ENCODE measurements at places on chromosomes 7 and 10. TPM values are rescaled to one million over a fixed set of nuclear protein-coding genes. Genes with fewer than 3 reads are reported as not detected.
A peak's percentile ranks its signal among the peaks of the same experiment; 100 is the strongest.

HOXA10 gene
- 46.1 TPM for total RNA-seq

GRCh38 chr10:71271662-71272055, 47.4 kb upstream of the SLC29A3 start:
- H3K27me3 ChIP-seq = no peaks in the 10 kb centered on the region
- H3K4me3 ChIP-seq = no peak overlapping the region
- H3K4me1 ChIP-seq = peaks cover 6% of the 10 kb centered on the region
- no peak overlapping the region for H3K27ac ChIP-seq
- no peaks in the 10 kb centered on the region for H3K36me3 ChIP-seq

INPP5A gene
- 27.8 TPM for total RNA-seq

FEZF1 gene
- not detected for total RNA-seq

GRCh38 chr7:103297837-103298179, 573 bp downstream of the PMPCB start:
- H3K27me3 ChIP-seq = no peaks in the 10 kb centered on the region
- peaks cover 23% of the 10 kb centered on the region for H3K36me3 ChIP-seq
- peak overlapping the region; percentile 39 for H3K27ac ChIP-seq
- H3K4me3 ChIP-seq = peak overlapping the region; percentile 93
- H3K4me1 ChIP-seq = peaks cover 12% of the 10 kb centered on the region
- DNase-seq = no peak

DNA sequence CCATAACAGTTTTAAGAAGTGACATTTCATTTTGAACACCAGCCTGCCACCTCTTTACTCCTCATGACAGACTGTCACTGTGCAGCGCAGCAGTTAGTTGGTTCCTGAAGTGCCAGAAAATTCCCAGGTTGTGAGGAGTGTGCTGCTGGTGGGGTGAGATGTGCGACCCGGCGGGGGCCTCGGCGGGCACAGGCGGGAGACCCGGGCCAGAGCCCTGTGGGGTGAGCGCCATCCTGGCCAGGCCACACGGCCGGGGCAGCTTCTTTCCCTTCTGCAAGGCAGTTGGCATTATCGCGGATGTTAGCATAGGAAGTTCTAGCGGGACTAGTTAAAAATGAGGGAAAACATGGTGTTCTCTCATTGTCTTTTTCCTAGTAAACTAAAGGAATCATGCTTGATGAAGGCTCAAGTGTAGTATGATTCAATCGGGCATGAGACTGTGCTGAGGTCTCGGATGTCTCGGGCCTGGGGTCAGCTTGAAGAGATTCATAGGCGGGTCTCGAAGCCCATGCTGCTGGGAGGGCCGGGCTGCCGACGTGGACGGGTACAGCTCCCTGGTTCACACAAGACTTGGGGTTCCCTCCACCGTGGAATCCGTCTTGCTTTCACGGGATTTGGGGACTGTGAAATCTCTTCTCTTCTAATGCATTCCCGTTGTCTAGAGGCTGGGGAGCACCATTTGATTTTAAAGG, 56.1 kb downstream of the MGMT start:
- H3K27me3 ChIP-seq = no peaks in the 10 kb centered on the region
- H3K27ac ChIP-seq = no peak overlapping the region
- DNase-seq = no peak
- no peak overlapping the region for H3K4me3 ChIP-seq

ZNF117 gene
- 1.9 TPM for total RNA-seq

LLCFC1 gene
- not detected for total RNA-seq

ADRB1 gene
- total RNA-seq = 0.15 TPM

DNA sequence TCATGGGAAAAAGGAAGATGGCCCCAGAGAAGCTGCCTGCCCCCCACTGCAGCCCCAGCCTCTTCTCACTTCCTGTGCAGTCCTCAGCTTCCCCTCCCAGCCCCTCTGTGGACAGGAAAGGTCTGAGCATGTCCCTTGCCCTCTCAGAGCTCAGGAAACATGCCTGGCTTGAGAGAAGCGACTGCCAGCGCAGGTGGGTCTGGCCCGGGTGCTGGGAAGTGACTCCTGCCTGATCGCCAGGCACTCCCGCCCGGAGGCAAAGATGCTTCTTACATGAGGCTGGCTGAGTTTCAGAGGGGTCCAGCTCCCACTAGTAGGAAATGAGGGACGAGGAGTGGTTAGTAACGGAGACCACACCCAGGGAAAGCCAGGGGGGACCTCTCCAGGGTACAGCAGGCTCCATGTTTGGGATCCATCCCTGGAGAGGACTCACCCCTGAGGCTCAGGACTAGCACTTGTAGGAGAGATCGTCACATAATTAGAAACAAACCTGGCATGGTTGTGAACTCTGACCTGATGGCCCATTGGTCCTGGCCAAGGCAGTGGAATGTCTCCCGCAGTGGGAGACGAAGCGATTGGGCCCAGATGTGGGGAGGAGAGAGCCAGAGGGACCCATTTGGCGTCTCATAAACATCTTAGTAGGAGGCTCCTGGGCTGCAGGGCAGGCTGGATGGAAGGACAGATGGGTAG, 12.3 kb downstream of the ELN start:
- H3K36me3 ChIP-seq = no peaks in the 10 kb centered on the region
- H3K4me3 ChIP-seq = no peak overlapping the region
- H3K27me3 ChIP-seq = no peaks in the 10 kb centered on the region
- no peak overlapping the region for H3K27ac ChIP-seq
- DNase-seq = no peak

GRCh38 chr7:36076074-36076473, 77.0 kb upstream of the EEPD1 start:
- no peak overlapping the region for H3K27ac ChIP-seq
- no peaks in the 10 kb centered on the region for H3K27me3 ChIP-seq
- H3K4me1 ChIP-seq = no peaks in the 10 kb centered on the region
- H3K36me3 ChIP-seq = no peaks in the 10 kb centered on the region

GRCh38 chr7:133482599-133482998, 229.7 kb downstream of the EXOC4 start:
- no peak overlapping the region for H3K4me3 ChIP-seq
- H3K27ac ChIP-seq = no peak overlapping the region
- H3K4me1 ChIP-seq = peaks cover 6% of the 10 kb centered on the region
- DNase-seq = no peak

- H3K4me3 ChIP-seq = no peak overlapping the region
- DNase-seq = no peak
- no peaks in the 10 kb centered on the region for H3K4me1 ChIP-seq
- no peaks in the 10 kb centered on the region for H3K27me3 ChIP-seq
- no peak overlapping the region for H3K27ac ChIP-seq
Observed at GRCh38 chr7:143229054-143229790, 7.4 kb downstream of the TAS2R40 start.

DNA sequence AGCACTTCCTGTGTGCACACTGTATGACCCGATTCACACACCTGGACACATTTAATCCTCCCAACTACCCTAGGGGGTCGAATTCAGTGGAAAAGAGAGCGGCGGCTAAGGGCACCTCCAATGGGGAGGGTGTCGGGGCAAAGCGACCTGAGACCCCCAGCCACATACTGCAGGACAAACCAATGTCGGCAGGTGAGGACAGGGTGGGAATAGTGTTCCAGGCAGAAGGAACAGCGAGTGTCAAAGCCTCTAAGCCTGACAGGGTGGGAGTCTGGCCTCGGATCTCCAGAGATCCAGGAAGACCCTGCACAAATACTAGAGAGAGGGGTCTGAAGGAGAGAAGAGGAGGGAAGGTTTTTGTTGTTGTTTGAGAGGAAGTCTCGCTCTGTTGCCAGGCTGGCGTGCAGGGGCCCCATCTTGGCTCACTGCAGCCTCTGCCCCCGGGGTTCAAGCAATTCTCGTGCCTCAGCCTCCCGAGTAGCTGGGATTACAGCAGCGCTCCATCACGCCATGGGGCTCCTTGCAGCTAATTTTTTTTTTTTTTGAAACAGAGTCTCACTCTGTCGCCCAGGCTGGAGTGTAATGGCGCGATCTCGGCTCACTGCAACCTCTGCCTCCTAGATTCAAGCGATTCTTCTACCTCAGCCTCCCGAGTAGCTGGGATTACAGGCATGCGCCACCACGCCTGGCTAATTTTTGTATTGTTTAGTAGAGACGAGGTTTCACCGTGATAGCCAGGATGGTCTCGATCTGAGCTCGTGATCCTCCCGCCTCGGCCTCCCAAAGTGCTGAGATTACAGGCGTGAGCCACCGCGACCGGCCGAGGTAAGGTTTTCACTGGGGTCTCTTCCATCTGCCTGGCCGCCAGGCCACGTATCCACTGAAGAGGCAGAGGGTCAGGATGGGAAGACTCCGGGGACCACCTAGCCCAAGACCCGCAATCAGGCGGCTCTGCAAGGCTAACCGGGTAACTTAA, 1.2 kb upstream of the ARPC1B start:
- no peaks in the 10 kb centered on the region for H3K27me3 ChIP-seq
- DNase-seq = no peak
- H3K4me3 ChIP-seq = peak overlapping the region; percentile 87
- H3K36me3 ChIP-seq = 0 out of 2 replicates have a peak, but pooled peaks cover 5% of the 10 kb centered on the region
- no peaks in the 10 kb centered on the region for H3K4me1 ChIP-seq

DNA sequence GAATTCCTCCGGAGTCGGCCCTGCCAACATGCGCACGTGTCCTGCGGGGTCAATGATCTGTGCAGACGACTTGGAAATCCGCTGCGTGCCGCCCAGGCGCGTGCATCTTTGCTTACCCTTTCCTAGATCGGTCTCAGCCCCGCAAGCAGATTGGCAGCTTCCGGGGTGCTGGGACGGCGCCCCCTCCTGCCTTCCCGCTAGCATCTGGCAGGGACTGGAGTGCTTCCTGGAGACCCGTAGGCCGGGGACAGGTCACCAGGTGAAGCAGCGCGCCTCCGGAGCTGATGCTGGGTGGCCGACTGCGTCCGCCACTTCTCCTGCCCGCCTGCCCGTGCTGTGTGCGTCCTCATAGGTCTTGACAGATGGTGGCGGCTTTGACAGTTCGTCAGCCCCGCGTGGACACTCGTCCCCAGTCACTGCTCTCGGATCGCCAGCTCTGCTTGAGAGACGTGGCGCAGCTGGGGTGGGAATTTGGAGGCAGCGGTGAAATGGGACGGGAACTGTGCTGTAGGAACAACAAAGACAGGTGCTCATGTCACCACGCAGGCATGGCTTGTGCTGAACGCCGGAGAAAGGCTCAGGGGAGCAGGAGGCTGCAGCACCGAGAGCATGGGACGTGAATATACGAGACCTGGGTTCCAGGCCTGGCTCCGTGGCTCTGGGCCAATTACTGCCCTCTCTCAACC, 21.9 kb upstream of the KCNK18 start:
- H3K4me1 ChIP-seq = no peaks in the 10 kb centered on the region
- H3K4me3 ChIP-seq = peak overlapping the region; percentile 74
- H3K27ac ChIP-seq = no peak overlapping the region

DNA sequence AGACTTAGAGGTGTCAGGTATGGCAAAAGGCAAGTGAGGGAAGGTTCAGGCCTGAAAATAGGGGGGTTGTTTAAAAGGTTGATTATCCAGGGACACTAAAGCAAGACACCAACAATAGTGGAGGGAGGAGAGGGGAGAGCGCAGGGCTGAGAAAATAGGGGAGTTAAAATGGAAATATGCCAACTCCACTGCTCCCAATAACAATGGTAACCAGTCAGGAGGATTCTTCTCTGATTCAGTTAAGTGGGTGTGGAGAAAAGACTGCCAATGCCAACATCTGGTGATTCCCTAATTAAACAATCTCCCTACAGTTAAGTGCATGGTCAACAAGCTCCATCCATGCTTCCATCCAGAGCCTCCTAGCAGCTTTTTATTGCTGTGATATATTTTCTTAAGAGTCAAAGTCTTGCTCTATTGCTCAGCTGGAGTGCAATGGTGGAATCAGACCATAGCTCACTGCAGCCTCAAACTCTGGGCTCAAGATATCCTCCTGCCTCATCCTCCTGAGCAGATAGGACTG, 183.3 kb downstream of the JAZF1 start:
- no peaks in the 10 kb centered on the region for H3K36me3 ChIP-seq
- no peaks in the 10 kb centered on the region for H3K27me3 ChIP-seq
- peaks cover 11% of the 10 kb centered on the region for H3K4me1 ChIP-seq
- no peak overlapping the region for H3K4me3 ChIP-seq
- H3K27ac ChIP-seq = no peak overlapping the region

CACNA2D1 gene
- total RNA-seq = 1.1 TPM

- H3K4me1 ChIP-seq = peaks cover under 1% of the 10 kb centered on the region
- H3K27me3 ChIP-seq = no peaks in the 10 kb centered on the region
- no peaks in the 10 kb centered on the region for H3K36me3 ChIP-seq
- no peak overlapping the region for H3K4me3 ChIP-seq
- no peak for DNase-seq
- no peak overlapping the region for H3K27ac ChIP-seq
Observed at GRCh38 chr7:95590387-95591248, 5.7 kb downstream of the PDK4 start.

LRIT1 gene
- not detected for total RNA-seq

- H3K27ac ChIP-seq = no peak overlapping the region
- peak overlapping the region; percentile 81 for H3K4me3 ChIP-seq
- H3K4me1 ChIP-seq = peaks cover 19% of the 10 kb centered on the region
Observed at GRCh38 chr10:104253606-104254410, 884 bp upstream of the GSTO1 start.

DNA sequence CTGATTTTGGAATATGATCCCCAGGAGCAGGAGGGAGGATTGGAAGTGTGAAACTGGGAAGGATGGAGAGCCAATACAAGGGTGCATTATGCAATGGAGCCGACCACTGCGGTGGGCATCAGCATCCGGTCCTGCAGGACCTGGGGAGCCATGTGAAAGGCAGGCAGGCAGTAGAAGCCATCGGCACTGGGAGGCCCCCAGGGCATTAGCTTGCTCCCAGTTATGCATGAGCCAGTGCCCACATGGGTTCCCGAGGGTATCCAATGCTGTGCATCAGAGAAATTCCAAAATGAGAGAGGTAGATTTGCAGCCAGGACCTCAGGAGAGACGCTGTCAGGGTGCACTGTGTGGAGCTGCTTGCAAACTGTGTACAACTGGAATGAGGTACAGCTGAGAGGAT, 8.7 kb upstream of the KCP start:
- H3K4me3 ChIP-seq = no peak overlapping the region
- no peak for DNase-seq
- no peaks in the 10 kb centered on the region for H3K36me3 ChIP-seq
- H3K4me1 ChIP-seq = no peaks in the 10 kb centered on the region
- H3K27me3 ChIP-seq = peaks cover 11% of the 10 kb centered on the region

CYP26C1 gene
- not detected for total RNA-seq

GRCh38 chr7:149561072-149561471, 63.5 kb upstream of the ZNF746 start:
- no peaks in the 10 kb centered on the region for H3K27me3 ChIP-seq
- no peak overlapping the region for H3K27ac ChIP-seq
- 0 out of 2 replicates have a peak, but pooled peaks cover 2% of the 10 kb centered on the region for H3K36me3 ChIP-seq
- H3K4me1 ChIP-seq = peaks cover 26% of the 10 kb centered on the region

GRCh38 chr7:137881607-137882260, 35.0 kb upstream of the DGKI start:
- no peak overlapping the region for H3K4me3 ChIP-seq
- peak overlapping the region; percentile 70 for H3K27ac ChIP-seq
- no peak for DNase-seq
- H3K27me3 ChIP-seq = no peaks in the 10 kb centered on the region

TBL2 gene
- total RNA-seq = 62.8 TPM
